Nephron progenitor cell (in vitro differentiated cells): ENCODE measurements at places on chromosomes 13 and 19.

DNA sequence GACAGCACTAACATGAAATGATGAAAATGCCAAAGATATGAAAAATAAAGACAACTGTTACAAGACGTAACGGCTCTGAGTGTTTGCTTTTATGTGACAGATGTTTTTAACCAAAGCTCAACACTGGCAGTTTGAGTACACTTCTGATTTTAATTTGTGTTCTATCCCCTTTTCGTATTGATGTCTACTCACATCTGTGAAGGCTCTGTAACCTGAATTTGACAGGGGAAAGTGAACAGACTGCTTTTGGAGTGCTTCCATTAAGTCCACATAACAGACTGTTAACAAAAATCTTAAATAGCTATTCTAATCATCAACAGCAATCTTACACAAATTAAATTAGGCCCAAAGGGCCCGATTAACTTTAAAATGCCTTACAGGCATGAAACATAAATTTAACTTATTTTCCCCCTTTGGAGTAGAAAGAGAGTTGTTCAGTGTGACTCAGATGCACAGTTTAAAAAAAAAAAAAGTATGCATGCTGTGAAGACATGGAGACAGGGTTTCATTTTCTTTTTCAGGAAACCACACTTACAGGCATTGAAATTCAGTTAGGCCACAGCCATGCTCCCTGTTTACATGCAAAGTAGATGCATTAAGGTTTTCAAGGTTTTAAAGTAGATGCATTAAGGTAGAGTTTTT is 16.3 kb upstream of the RNASEH2B start:
- no peak for DNase-seq

GRCh38 chr13:32938907-32939306 is 77.3 kb upstream of the KL start:
- no peak for DNase-seq

DNA sequence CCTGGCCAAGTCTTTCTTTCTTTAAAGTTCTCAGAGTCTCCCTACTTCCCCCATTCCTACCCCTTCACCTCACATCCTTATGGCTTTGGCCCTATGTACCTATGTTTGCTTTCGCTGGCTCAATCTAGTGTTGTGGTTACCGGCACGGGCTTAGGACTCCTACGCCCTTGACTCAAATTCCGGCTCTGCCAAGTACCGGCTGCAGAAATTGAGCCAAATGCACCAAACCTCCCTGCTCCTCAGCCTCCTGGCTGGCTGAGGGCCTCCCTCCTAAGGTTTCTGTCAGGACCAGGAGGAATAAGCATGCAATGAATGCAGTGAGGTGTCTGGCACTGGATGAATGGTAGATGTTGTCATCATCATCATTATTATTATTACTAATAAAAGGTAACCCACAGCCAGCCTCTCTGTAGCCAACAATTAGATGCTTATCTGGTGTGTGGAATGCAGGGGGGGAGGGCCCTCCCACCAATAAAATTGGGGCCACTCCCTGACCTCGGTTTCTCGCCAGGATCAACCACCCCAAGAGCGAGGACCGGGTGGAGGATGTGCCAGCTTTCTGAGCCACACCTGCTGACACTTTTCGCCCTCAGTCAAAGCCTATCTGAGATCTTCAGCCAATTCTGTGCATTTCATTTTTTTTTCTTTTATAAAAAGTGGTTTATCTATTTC is 20.7 kb downstream of the KLK5 start:
- DNase-seq: no peak

- no peak for DNase-seq
These were observed 640.7 kb downstream of the LIG4 start for GRCh38 chr13:107574517-107575210.

DNA sequence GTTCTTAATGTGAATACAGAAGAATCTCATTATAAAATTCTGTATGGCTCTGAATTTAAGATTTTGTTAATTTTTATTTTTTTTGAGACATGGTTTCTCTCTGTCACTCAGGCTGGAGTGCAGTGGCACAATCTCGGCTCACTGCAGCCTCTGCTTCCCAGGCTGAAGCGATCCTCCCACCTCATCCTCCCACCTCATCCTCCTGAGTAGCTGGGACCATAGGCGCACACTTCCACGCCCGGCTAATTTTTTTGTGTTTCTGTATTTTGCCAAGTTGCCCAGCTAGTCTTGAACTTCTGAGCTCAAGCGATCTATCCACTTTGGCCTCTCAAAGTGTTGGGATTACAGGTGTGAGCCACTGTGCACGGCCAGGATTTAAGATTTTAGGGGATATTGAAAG is 14.3 kb downstream of the CYP2A7 start:
- DNase-seq: no peak
